Hematopoietic multipotent progenitor cell treated with erythropoietin and hydrocortisone succinate and interleukin-3 and kit ligand, for 4 days (in vitro differentiated cells): ENCODE measurements at places on chromosomes 2 and 18.

GRCh38 chr2:40200366-40200915 lies 251.4 kb downstream of the SLC8A1 start:
- no peak for DNase-seq

- DNase-seq = peak; percentile 62
Measured at GRCh38 chr2:40488101-40488601, 36.3 kb upstream of the SLC8A1 start.

DNA sequence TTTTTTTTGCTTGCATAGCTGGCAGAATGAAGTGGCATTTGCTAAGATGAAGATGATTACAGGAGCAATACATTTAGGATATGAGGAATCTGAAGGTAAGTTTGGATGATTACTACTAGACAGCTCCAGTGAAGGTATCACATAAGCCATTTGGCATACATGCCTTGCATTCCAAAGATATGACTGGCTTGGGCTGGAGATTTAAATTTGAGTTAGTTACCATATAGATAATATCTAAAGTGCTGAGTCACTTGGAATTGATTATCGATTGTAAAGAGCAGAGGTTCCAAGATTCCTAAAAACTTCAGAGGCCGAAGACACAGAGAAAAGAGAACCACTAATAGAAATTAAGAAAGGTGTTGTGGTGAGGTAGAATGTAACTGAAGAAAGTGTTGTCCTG lies 1026.4 kb downstream of the DSC3 start:
- no peak for DNase-seq

DNA sequence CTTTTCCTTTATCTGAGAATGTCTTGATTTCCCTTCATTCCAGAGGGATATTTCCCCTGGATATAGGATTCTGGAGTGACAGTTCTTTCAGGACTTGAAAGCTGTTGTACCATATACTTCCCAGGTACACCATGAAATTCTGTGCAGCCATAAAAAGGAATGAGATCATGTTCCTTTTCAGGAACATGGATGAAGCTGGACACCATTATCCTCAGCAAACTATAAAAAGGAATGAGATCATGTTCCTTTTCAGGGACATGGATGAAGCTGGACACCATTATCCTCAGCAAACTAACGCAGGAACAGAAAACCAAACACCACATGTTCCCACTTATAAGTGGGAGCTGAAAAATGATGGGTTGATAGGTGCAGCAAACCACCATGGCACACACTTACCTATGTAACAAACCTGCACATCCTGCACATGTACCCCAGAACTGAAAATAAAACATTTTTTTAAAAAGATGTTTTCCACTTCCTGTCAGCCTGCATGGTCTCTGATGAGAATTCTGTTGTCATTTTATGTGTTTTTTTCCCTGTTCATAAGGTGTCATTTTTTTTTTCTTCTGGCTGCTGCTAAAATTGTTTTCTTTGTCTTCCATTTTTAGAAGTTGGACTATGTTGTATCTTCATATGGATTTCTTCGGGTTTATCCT lies 133.3 kb downstream of the DNAH6 start:
- no peak for DNase-seq

DNA sequence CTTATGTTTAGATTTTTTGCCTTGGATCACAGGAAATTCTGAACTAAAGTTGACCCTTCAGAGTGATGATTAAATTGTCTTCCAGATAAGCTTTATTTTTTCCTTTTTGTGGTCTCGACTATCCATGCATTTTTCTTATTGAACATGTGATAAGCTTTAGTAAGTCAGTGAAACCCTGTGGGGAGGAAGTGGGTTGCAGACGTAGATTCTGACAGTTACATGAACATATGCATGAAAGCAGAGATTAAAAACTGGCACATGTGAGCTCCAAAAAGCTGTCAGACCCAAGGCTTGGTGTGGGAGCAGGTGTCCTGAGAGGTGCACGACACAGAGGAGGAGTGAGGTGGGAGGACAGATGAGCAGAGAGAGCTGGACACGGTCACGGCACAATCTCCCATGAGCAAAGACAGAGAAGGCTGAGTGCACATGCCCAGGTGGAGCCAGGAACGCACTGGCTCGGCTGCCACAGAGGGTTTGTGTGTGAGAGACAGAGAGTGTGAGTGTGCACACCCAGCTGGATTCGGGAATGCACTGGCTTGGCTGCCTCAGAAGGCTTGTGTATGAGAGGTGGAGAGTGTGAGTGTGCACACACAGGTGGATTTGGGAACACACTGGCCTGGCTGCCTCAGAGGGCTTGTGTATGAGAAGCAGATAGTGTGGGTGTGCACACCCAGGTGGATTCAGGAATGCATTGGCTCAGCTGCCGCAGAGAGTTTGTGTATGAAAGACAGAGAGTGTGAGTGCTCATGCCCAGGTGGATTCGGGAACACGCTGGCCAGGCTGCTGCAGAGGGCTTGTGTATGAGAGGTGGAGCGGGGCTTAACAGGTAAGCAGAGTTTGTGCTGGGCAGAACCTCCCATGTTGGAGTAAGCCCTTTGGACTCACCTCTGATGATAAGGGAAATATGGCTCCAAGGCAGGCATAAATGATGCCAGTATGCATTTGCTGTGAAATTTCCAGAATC lies 849.1 kb upstream of the SALL3 start:
- DNase-seq = no peak

GRCh38 chr18:25225151-25225550 lies 126.8 kb downstream of the ZNF521 start:
- peak; percentile 81 for DNase-seq

- peak; percentile 67 for DNase-seq
Measured at GRCh38 chr18:43596105-43596712, 318.9 kb upstream of the SYT4 start.

GRCh38 chr2:71454221-71455010 lies 1.1 kb downstream of the DYSF start:
- no peak for DNase-seq

DNA sequence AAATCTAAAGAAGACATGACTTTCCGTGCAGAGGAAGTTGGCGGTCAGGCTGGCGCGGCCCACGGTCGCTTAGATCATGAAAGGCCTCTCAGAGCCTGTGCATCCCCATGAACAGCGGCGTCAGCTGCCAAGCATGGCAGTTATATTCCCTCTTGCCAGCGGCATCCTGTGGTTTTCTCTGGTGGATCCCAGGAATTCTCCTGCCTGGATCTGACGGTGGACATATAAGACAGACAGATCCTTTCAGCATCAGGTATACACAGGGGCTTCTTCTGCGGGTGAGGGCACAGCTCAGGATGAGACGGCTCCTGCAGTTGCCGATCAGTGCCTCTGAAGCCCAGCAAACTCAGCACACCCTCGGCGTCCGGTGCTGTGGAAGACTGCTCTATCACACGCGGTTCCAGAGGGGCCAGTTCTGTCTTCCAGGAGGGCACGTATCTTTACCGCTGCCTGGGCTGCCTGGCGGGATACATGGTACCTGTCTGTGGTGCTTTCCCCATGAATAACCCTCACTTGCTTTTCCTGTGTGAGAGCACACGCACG lies 157.8 kb downstream of the LDLRAD4 start:
- no peak for DNase-seq

DNA sequence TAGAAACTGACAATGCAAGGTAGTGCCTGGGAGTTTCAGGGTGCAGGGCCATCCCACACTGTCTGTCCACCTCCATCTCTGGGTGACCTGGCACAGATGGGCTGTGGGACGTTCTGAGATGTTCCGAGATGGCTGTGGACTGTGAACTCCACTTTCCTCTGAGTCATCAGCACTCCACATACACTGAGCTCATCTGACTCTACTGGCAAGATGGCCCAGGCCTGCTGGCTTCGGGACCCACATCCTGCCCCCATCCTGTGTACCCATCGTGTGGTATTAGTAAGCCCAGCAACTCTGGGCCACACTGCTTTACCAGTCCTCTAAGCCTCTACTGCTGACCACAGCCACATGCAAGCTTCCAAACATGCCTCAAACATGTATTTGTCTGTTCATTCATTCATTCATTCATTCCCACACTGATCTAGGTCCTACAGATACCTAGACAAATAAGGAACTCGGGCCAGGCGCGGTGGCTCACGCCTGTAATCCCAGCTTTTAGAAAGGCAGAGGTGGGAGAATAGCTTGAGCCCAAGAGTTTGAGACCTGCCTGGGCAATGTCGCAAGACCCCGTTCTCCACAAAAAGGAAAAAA lies 124.8 kb upstream of the CXCR4 start:
- DNase-seq = peak; percentile 65

DNA sequence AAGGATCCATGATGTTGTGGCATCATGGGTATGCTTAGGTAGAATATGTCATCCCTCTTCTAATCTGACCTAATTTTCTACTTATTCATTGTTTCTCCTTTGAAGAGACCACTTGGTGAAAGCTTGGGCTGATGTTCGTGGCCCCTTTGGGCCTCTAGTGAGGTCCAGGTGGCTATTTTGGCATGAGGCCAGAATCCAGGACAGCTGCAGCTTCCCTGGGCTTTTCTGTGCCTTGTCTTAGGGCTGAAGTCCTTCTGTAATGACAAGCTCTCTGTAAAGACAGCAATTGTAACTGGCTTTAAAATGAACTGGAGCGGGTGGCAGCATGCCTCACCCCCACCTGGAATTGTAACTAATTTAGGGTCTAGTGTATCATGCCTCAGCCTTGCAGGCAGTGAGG lies 15.6 kb upstream of the MC2R start:
- no peak for DNase-seq
